ENCODE measurements at places on chromosomes 12 and 14. TPM values are rescaled to one million over a fixed set of nuclear protein-coding genes. Genes with fewer than 3 reads are reported as not detected.

- no peak overlapping the region for H3K4me3 ChIP-seq
- H3K4me1 ChIP-seq: no peaks in the 10 kb centered on the region
- no peaks in the 10 kb centered on the region for H3K36me3 ChIP-seq
- H3K27ac ChIP-seq: no peak overlapping the region
These were observed 172.8 kb upstream of the KITLG start for GRCh38 chr12:88753066-88753465.

- no peaks in the 10 kb centered on the region for H3K27me3 ChIP-seq
- H3K4me3 ChIP-seq: no peak overlapping the region
- DNase-seq: no peak
- peaks cover 4% of the 10 kb centered on the region for H3K4me1 ChIP-seq
- H3K36me3 ChIP-seq: no peaks in the 10 kb centered on the region
- H3K27ac ChIP-seq: no peak overlapping the region
These were observed 2.7 kb upstream of the BDKRB2 start for GRCh38 chr14:96201965-96202364.

- no peaks in the 10 kb centered on the region for H3K4me1 ChIP-seq
- no peak overlapping the region for H3K27ac ChIP-seq
- H3K27me3 ChIP-seq: no peaks in the 10 kb centered on the region
- no peak for DNase-seq
- no peaks in the 10 kb centered on the region for H3K36me3 ChIP-seq
- H3K4me3 ChIP-seq: no peak overlapping the region
These were observed 540.4 kb upstream of the MGAT4C start for GRCh38 chr12:86796550-86796949.

DNA sequence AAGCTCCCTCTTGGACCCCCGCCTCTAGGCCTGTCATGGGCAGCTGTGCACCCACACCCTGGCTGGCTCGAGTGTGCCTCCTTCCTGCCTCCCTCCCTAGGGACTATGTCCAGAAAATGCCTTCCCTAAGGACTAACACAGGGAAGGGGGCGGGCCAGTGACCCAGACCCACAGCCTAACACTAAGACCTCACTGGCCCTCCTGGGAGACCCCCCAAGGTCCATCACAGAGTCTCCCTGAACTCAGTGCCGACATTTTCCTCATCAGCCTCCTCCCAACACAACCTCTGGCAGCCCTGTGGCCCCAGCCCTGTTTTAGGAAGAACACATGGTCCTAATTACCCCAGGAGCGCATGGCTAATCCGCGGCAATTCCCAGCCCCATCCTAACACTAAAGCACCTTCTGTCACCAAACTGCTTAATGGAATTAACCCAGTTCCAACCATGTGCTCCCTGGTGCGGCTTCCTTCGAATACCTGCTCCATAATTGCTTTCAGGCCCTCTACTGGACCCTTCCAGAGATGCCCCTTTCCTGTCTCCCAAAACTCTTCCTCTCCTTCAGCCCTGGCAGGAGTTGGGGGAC lies 5.6 kb downstream of the MSI1 start:
- no peak overlapping the region for H3K27ac ChIP-seq
- no peaks in the 10 kb centered on the region for H3K36me3 ChIP-seq
- peaks cover 4% of the 10 kb centered on the region for H3K27me3 ChIP-seq
- no peak overlapping the region for H3K4me3 ChIP-seq

DNA sequence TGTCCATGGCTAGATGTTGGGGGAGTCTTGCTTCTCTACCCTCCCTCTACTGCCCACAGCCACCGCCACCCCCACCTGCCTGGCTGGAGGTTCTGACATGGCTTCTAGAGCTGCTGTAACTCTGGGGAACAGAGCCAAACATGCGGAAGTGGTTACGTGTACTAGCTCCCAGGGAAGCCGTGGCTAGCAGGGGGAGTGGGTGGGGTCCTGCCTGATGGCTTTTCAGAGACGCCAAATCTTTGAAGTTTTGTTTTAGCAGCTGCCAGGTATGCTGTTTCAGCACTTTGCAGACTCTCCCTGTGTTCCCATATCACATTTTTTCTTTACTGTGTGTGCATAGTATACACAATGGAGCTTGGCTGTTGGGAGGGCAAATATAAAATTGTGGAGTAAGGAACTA lies 150.3 kb downstream of the TGFB3 start:
- no peaks in the 10 kb centered on the region for H3K27me3 ChIP-seq
- H3K4me1 ChIP-seq: peaks cover 30% of the 10 kb centered on the region
- DNase-seq: no peak

- H3K4me3 ChIP-seq: peak overlapping the region; percentile 84
- H3K27me3 ChIP-seq: no peaks in the 10 kb centered on the region
- DNase-seq: no peak
These were observed 613 bp downstream of the ARHGEF40 start for GRCh38 chr14:21070610-21071224.

DNA sequence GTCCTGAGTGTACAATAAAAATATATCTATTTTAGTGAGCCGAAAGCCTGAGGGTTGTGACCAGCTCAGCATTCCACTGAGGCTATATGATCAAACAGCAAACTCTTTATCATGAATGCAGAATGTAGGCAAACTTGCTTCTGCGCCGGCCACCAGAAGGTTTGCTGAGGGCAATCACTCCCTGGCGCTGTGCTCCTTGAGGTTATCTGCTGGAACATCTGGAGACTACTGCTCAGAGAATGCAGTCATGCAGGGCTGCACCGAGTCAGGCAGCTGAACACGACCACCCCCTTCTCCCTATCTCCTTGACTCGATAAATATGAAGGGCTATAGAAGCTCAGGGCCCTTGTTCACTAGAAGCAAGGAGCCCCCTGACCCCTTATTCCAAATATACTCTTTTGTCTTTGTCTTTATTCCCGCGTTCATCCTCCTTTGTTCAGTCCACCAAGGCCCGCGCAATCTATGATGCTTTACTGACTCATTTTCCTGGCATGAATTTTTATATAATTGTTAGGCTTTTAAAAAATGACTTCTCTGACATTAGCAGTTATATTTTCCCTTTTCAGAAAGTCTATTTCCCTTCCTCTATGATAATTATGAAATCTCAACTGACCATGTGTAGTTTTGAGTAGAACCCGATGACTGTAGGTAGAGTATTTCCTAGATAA lies 1089.3 kb downstream of the SLC16A7 start:
- no peaks in the 10 kb centered on the region for H3K36me3 ChIP-seq
- no peak overlapping the region for H3K27ac ChIP-seq
- no peak for DNase-seq

- peaks cover 35% of the 10 kb centered on the region for H3K4me1 ChIP-seq
- no peaks in the 10 kb centered on the region for H3K27me3 ChIP-seq
- peak overlapping the region; percentile 78 for H3K4me3 ChIP-seq
- peak overlapping the region; percentile 99 for H3K27ac ChIP-seq
- no peaks in the 10 kb centered on the region for H3K36me3 ChIP-seq
- no peak for DNase-seq
These were observed 11.1 kb upstream of the NEMF start for GRCh38 chr14:49863487-49864281.

DNA sequence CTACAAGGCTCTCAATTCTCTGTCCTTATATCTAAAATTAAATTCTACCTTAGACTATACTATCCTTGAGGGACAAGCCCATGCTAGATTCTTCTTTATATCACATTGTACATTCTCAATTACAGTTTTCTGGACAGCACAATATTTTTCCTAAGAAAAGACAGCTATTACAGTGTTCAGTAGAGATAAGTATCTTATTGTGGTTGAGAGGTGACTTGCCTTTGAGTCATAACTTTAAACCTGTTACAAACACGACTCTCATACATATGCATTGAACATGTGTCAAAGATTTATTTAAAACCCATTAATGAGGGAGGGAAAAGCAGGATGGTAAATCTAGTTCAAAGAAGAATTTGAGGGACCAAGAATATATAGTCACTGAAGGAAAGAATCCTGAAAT lies 61.1 kb downstream of the TPH2 start:
- H3K4me3 ChIP-seq: no peak overlapping the region
- H3K27me3 ChIP-seq: no peaks in the 10 kb centered on the region
- no peak for DNase-seq
- no peak overlapping the region for H3K27ac ChIP-seq

GRCh38 chr12:89750389-89751351 lies 42.0 kb upstream of the ATP2B1 start:
- no peak overlapping the region for H3K27ac ChIP-seq
- no peaks in the 10 kb centered on the region for H3K36me3 ChIP-seq
- DNase-seq: no peak
- no peaks in the 10 kb centered on the region for H3K4me1 ChIP-seq

DNA sequence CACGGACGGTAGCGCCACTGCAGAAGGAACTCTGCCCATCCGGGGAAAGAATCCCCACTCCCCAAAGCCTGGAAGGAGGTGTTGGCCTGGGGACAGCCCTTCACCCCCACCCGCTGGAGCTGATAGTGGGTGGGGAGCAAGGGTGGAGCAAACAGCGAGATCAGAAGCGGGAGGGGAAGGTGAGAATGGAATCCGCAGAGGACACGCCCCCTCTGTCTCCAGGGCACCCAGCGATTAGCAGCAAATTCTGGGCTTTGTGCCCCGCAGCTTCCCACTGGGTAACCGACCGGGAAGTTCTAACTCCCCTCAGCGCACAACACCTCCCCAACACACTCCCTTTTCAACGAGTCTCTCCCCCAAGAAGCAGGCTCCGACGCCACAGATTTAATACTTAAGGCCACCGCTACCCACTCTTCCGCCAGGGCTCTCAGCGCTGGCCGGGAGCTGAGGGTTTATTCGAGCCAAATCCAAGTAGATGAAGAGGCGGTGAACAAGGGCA lies 1.4 kb downstream of the SLC25A29 start:
- H3K4me1 ChIP-seq: peaks cover 23% of the 10 kb centered on the region
- H3K36me3 ChIP-seq: no peaks in the 10 kb centered on the region
- H3K4me3 ChIP-seq: peak overlapping the region; percentile 93
- H3K27ac ChIP-seq: peak overlapping the region; percentile 62
- H3K27me3 ChIP-seq: no peaks in the 10 kb centered on the region

- no peaks in the 10 kb centered on the region for H3K4me1 ChIP-seq
- H3K4me3 ChIP-seq: no peak overlapping the region
- no peak overlapping the region for H3K27ac ChIP-seq
- no peak for DNase-seq
- no peaks in the 10 kb centered on the region for H3K36me3 ChIP-seq
These were observed 17.8 kb downstream of the E2F7 start for GRCh38 chr12:77047341-77048109.

DNA sequence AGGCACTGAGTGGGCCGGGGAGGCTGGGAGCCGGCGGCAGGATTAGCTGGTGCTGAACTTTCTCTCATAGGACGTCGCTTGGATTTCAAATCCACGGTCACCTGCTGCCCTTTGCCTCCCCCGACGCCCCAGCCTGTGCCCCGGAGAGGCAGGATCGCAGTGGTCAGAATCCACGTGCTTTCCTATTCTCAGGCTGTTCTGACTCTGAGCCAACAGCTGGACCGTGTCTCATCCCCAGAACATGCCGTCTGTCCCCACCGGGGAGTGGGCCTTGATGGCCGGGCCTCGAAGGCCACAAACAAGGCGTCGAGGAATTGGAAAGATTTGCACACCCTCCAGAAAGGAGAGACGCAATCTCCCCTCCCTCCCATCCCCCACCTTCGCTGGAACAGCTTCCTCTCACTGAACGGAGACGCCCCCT lies 18.5 kb upstream of the MLXIP start:
- peaks cover 15% of the 10 kb centered on the region for H3K4me1 ChIP-seq
- H3K27me3 ChIP-seq: no peaks in the 10 kb centered on the region
- H3K27ac ChIP-seq: no peak overlapping the region
- no peak for DNase-seq

- no peaks in the 10 kb centered on the region for H3K36me3 ChIP-seq
- no peak overlapping the region for H3K27ac ChIP-seq
- H3K4me3 ChIP-seq: no peak overlapping the region
- no peaks in the 10 kb centered on the region for H3K27me3 ChIP-seq
These were observed 10.2 kb upstream of the HMGA2 start for GRCh38 chr12:65814038-65814437.

GRCh38 chr14:105871590-105871989 lies 345.2 kb downstream of the TMEM121 start:
- no peaks in the 10 kb centered on the region for H3K36me3 ChIP-seq
- no peak for DNase-seq
- no peak overlapping the region for H3K27ac ChIP-seq
- no peaks in the 10 kb centered on the region for H3K4me1 ChIP-seq
- no peaks in the 10 kb centered on the region for H3K27me3 ChIP-seq

DNA sequence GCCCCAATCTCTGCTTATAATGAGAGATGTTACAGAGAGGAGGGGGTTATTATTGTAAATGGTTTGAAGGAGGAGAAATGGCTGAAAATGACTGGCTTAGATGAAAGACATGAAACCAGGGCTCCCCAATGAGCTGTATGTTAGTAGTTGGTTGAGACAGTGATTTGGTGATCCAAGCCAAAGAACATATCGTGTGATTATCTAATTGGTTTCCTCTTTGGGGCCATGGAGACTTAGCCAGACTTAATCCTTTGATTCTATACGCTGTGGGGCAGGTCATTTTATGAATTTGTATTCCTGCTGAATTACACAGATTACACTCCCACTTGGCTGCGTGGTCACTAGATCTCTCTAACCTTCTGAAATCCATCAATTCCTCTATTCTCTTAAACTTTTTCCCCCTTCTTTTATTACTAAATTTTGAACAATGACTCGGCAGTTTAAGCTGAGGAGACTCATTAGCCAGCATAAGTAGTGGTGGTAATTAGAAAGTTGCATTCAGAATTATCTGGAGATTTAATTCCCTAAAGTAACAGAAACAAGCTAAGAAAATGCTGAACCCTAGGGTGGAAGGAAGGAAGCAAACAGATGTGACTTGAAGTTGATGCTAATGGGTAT lies 5.3 kb downstream of the TTC8 start:
- no peak for DNase-seq
- peak overlapping the region; percentile 78 for H3K27ac ChIP-seq
- peaks cover 18% of the 10 kb centered on the region for H3K4me1 ChIP-seq
- no peaks in the 10 kb centered on the region for H3K27me3 ChIP-seq

DNA sequence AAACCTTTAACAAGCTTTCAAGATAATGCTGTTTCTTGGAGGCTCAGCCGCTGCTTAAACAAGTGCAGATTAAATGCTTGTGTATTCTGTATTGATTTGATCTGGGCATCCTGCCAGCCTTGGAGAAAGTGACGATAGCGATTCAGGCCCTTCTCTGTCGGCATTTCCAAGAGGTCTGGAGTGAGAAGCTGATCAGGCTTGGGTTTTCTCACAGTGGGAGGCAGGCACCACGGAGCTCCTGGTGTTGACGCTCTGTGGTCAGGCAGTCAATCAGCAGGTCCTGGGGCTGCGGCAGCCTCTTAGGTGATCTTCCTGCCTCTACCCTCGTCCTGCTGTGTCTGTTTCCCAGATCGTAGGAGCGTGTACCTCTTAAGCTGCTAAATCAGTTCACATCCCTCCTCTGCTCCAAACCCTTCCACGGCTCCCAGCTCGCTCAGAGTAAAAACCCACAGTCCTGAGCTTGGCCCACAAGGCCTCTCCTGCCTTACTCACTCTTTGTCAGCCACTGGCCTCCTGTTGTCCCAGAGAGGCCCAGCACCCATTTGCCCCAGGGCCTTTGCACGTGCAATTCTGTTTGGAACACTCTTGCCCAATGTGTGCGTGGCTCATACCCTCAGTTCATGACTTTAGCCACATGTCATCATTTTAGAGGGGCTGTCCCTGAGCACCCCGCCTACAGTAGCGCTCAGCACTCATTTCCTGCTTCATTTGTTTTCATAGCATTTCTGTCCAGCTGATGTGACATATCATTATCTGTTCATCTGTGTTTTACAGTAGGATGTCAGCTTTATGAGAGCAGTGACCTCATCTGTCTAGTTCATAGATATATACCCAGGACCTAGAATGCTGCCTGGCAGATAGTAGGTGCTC lies 155.4 kb downstream of the AACS start:
- H3K27me3 ChIP-seq: no peaks in the 10 kb centered on the region
- H3K27ac ChIP-seq: no peak overlapping the region
- H3K4me1 ChIP-seq: no peaks in the 10 kb centered on the region
- H3K36me3 ChIP-seq: no peaks in the 10 kb centered on the region
- no peak for DNase-seq

The SLC22A17 gene
- total RNA-seq: 55.1 TPM

The CMKLR1 gene
- total RNA-seq: 56.6 TPM

The DLK1 gene
- not detected for total RNA-seq

The ANG gene
- total RNA-seq: 15.7 TPM

The RPGRIP1 gene
- not detected for total RNA-seq

The NKX2-1 gene
- not detected for total RNA-seq

The TSPAN11 gene
- total RNA-seq: 0.41 TPM
